Stimulated activated CD4-positive, alpha-beta T cell treated with anti-CD3 and anti-CD28 coated beads, TNF-alpha, amount 100 ng/mL, for 48 hours (primary cell): ENCODE measurements at places on chromosomes 7 and 10.
A peak's percentile ranks its signal among the peaks of the same experiment; 100 is the strongest.

DNA sequence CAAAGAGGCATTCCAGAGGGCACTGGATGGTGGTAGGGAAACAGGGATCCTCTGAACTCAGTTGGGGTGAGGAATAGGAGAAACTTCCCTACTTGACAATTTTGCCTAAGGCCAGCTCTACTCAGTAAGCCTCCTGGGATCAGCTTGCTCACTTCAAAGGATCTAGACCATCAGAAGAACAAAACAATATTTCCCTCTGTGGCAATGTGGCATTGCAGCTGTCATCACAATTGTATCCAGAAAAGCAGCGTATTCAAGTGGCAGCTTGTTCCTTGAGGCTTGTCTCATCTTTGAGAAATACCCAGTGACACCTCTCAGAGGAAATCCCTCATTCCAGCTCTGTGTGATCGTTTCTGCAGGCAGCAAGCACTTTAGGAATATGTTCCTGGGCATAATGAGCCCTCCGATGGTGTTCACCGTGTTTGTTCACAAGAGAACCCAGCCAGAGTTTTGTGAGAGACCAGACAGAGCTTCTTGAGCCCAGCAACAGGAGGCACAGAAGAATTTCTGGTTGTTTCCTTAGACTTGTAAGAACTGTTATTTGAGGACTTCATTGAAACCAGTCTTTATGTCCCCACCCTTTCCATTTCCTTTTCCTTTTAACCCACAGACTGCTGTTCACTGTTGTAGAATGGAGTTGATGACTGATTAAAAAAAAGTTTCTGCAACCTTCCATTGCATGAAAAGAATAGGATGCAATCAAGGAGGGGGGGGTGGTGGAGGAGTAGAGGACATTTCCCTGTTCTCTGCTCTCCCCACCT is 747.3 kb downstream of the LRMDA start:
- DNase-seq, result no peak

- no peak for DNase-seq
Measured at GRCh38 chr7:108434010-108434409, 22.2 kb downstream of the NRCAM start.

GRCh38 chr7:69600710-69601519 is 2.6 kb downstream of the AUTS2 start:
- DNase-seq, result no peak

- DNase-seq, result no peak
Measured at GRCh38 chr10:72171175-72171630, 44.6 kb upstream of the ANAPC16 start.

- DNase-seq, result peak; percentile 11
Measured at GRCh38 chr10:120423431-120424197, 33.4 kb upstream of the PLPP4 start.

GRCh38 chr7:6578114-6579084 is 1.1 kb downstream of the ZDHHC4 start:
- no peak for DNase-seq

DNA sequence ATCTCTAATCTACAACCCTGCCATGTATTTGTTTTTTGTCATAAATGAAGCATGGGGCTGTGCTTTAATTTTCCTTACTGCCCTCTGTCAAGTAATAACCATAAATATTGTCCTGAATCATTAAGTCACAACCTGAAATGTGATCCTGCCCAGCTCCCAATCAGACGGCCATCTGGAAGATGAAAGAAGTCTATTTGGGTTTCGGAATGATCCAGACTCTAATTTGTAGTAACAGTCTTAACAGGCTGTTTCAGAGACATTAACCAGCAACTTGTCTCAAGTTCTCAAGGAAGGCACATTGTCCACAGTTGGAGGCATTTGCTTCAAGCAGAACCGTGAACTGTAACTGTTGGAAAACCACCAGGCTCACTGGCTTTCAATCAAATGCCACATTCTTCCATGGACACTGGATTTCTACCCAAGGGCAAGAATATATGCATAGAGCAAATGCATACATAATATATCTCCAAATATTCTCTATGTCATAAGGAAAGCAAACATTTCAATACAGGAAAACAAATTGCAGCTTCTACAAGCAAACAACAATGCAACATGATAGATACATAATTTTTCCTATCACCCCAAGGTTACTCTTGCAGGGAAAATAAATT is 405.2 kb upstream of the NPVF start:
- DNase-seq, result no peak

GRCh38 chr7:139300390-139300789 is 40.7 kb upstream of the FMC1 start:
- DNase-seq, result no peak

DNA sequence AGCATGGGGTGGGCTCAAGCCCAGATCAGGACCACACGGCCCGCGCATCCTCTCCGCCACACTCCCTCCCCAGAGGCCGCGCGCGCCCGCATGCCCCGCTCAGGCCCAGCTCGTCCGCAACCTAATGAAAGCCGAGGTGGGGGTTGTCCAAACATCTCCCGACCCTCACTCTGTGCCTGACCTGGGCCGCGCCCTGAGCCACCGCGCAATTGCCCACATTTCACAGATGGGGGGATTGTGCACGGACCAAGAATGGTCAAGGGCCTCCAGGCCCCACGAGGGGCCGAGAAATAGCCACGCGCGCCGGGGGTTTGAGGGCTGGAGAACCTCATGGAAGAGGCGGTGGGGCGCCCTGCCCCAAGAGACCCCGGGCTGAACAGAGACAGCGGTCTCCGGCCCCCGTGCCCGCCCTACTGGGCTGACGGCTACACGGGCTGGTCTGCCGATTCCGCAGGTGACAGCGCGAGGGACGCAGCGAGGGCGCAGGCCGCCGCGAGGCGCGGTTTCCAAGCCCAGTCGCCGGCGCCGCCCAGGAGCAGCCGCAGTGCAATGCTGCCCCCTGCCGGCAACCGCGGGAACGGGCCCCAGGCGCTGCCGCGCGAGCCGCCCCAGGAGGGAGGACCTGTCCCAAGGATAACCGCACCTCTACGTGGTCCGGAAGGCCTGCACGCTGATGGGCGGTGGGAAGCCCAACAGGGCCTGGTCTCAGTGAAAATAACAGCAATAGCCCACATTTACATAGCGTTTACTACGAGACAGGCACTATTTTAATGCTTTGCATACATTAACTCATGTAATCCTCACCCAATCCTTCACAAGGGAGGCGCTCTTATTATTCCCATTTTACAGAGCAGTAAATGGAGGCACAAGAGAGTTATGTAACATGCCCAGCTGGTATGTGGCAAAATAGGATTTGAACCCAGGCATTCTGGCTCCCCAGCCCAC is 10.5 kb upstream of the GRID1 start:
- DNase-seq, result peak; percentile 67

DNA sequence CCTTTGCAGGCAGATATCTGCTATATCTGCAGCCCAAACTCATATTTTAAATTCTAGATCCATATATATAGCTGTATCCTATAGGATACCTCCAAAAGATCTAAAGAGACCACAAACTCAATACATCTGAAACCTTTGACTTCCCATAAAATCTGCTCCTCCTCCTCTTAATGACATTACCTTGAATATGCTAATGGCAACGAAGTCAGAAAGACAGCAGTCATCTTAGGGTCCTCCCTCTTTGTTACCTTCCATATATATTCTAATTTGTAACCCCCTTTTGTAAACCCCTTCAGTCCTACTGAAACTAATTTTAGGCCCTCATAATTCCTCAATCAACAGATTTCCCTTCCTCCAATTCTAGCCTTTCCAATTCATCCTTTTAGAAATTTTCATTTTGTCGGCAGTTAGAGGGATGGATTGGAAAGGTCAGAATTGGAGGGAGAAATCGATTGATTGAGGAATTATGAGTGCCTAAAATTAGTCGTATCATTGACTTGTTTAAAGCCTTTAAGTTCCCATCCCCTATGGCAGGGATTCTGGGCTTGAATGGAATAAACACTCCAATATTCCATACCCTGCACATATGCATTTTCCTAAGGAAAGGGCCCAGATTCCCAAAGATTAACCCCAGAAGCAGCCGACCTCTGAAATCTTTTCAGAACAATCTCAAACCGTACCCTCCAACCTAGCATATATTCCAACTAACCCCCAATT is 2.4 kb downstream of the SYPL1 start:
- no peak for DNase-seq

- no peak for DNase-seq
Measured at GRCh38 chr7:72053292-72053691, 358.8 kb downstream of the CALN1 start.

GRCh38 chr7:138979226-138979979 is 1.8 kb downstream of the KIAA1549 start:
- no peak for DNase-seq

DNA sequence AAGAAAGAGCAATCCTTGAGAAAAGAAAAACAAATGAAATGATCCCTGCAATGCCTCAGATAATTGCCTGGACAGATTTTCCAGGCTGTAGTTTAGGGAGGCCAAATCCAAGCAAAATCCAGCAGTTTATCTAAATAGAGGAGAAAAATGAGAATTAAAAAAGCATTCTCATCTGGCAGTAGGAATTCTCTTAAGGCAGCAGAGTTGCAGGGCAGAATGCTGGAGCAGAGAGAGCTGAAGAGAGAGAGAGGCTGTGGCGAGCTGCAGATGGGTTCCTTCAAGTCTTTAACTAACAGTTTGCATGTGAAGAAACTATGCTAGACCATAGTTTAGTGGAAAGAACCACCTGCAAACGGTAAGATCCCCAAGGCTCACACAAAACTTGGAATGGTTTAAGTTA is 6.0 kb upstream of the LIPA start:
- no peak for DNase-seq

DNA sequence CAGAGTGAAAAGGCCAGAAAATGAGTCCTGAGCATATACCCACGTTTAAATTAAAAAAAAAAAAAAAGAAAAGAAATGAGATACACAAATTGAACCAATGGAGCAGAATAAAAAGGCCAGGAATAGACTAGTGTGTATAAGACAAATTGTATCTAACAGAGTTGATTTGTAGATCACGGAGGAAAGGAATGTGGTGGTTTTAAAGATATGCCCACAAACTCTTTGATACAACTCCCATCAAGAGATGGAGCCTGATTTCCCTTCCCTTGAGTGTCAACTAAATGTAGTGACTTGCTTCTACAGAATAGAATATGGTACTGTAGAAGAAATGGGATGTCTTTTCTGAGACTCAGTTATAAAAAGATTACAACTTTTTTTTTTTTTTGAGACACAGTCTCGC is 10.4 kb downstream of the SYPL1 start:
- no peak for DNase-seq

DNA sequence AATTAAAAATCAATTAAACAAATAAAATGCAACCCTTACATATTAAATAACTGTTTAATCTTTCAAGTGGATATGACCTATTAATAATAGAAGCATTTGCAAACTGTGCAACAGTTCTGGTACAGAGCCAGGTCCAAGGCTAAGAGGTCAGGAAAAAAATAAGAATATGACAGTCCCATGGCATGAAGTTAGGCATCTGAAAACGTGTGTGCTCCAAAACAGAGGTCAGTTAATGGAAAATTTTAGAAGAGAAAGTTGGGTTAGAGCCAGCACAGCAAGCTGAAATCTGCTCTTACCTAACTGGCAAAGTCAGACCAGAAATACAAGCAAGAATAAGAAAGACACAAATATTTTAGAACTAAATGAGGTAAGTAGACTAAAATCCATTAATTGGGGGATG is 757.7 kb downstream of the GRM8 start:
- no peak for DNase-seq

GRCh38 chr7:69448071-69448470 is 150.2 kb upstream of the AUTS2 start:
- DNase-seq, result no peak

GRCh38 chr7:134736381-134736780 is 43.1 kb upstream of the CALD1 start:
- DNase-seq, result no peak

DNA sequence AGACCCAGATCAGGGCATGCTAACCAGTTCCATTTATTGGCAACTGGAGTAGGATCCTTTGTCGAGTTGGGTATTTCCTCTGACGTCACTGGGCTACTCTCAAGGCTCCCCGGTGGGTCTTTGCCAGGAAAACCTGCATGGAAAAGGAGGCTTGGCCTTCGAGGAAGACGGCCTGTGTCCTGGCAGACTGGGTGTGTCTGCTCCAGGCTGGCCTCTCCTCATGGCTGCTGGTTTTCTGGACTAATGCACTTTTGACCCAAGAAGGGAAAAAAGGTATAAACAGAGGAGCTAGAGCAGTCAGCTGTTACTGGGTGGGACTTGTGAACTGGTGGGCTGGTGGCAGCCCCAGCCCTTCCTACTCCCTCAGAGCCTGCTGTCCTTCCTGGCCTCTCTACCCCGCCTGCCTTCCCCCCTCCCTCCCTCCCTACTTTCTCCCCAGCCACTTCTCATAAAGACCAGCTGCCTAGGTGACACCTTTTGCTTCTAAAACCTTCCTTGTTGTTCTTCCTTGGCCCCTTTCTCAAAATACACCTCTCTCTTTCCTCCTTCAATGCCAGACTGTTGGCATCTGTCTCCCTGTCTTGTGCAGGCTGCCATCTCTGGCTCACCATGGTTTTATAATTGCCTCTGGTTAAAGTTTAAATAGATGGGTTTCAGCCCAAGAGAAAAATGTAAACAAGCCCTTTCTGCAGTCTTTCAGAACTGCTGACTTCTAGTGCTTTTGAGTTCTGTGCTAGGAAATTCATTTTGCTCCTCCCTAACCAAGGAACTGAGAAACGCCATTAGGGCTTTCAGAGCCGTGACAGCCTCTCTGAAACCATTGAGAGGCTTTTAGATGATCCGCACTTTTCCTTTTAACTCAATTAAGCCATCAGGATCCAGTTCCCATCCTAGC is 101.8 kb upstream of the MKLN1 start:
- no peak for DNase-seq

GRCh38 chr10:120368338-120368737 is 88.7 kb upstream of the PLPP4 start:
- no peak for DNase-seq

DNA sequence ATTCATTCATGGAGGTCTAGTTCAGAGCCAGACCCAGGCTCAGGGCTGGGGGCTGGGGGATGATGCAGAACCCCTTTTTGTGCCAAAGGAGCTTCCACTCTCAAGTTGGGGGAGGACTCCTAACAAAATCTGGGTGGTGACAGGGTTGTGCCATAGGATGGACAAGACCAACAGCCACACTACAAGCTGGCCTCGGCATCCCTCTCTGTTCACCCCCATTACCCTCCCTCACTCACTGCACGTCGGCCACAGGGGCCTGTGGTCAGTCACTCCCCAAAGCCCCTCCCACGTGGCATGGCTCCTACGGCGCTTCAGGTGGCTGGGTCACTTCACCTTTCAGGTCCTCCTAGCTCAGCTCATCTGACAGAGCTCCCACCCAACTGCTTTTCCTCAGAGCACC is 348.7 kb upstream of the ZMIZ1 start:
- no peak for DNase-seq

DNA sequence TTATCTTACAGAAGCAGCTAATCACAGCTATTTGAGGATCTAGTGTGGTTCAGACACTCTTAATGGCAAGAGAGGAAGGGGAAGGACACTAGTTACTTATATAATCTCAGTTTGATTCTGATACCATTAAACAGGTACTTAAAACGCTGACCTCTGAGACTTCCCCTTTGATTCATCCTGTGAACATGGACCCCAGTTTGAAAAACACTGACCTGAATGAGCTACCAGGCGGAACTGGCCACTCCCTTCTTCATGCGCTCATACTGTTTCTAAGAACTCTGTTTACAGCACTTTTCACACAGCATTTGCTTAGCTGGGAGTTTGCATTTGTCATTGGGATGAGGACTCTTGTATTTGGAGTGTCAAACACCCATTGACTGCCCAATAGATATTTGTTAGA is 45.7 kb downstream of the BEND7 start:
- no peak for DNase-seq

GRCh38 chr7:26398427-26398755 is 106.7 kb downstream of the SNX10 start:
- DNase-seq, result peak; percentile 25

GRCh38 chr10:80463868-80464267 is 9.8 kb downstream of the TSPAN14 start:
- no peak for DNase-seq
